ENCODE measurements at places on chromosomes 3 and 15. TPM values are rescaled to one million over a fixed set of nuclear protein-coding genes. Genes with fewer than 3 reads are reported as not detected.

Gene IGSF10
- 0.49 TPM for total RNA-seq

Gene C3orf85
- not detected for total RNA-seq

Gene NOX5
- total RNA-seq: 0.30 TPM

Gene THRB
- 1.8 TPM for total RNA-seq

Gene ADAMTS7
- 2.5 TPM for total RNA-seq

Gene CCR1
- not detected for total RNA-seq

Gene HIGD2B
- total RNA-seq: not detected

Gene NKIRAS1
- 8.0 TPM for total RNA-seq

Gene STAC
- 2.4 TPM for total RNA-seq

Gene NAALADL2
- total RNA-seq: not detected

Gene REC114
- total RNA-seq: not detected

Gene IL17RE
- total RNA-seq: 0.88 TPM

Gene SLC28A2
- total RNA-seq: not detected

Gene C3orf49
- not detected for total RNA-seq

Gene FBXL22
- total RNA-seq: 0.19 TPM

Gene NR1I2
- not detected for total RNA-seq

Gene CELF6
- total RNA-seq: 0.09 TPM

Gene CLDN1
- 28.5 TPM for total RNA-seq

Gene TBC1D2B
- 15.8 TPM for total RNA-seq

Gene CFAP92
- total RNA-seq: not detected

Gene LRRK1
- total RNA-seq: 15.3 TPM

Gene HDAC11
- 8.4 TPM for total RNA-seq

Gene PAQR5
- 110 TPM for total RNA-seq

Gene GABPB1
- 30.2 TPM for total RNA-seq

All from A549 treated with RU486 at 1 μM for 4 hours (cell line).